ENCODE measurements at places on chromosomes 3 and 15.

DNA sequence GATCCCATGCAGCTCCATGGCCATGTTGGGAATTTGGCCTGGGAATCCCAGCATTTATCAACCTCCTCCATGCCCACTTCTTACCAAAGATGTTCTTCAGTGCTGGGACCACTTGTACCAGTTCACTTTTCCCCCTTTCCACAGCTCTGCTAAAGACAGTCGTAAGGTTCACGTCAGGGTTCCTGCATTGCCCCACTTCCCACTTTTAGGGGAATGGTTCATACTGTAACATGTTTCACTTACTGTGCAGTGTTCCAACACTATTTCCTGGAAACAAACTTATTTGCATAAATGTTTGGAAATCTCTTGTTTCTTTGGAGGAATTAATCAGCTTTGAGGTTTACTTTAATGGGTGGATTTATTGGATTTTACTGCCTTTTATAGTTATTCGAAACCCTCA is 17.0 kb downstream of the APH1B start:
- DNase-seq = no peak

DNA sequence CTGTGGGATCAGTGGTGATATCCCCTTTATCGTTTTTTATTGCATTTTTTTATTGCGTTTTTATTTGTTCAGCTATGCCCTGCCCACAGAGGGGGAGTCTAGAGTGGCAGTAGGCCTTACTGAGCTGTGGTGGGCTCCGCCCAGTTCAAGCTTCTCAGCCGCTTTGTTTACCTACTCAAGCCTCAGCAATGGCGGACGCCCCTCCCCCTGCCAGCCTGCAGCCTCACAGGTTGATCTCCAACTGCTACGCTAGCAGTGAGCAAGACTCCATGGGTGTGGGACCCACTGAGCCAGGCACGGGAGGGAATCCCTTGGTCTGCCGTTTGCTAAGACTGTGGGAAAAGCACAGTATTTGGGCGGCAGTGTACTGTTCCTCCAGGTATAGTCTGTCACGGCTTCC is 500.6 kb upstream of the MCTP2 start:
- DNase-seq = no peak

GRCh38 chr3:191131305-191131704 is 67.7 kb upstream of the OSTN start:
- DNase-seq = no peak

- DNase-seq = no peak
Measured at GRCh38 chr3:73225991-73226390, 164.5 kb downstream of the EBLN2 start.

Measured in stimulated activated CD4-positive, alpha-beta T cell treated with anti-CD3 and anti-CD28 coated beads, Interleukin-1b, Interleukin-23, amount 100 ng/mL, for 1 hour (primary cell).